Kidney epithelial cell (primary cell): ENCODE measurements at places on chromosomes 7 and 10. TPM values are rescaled to one million over a fixed set of nuclear protein-coding genes. Genes with fewer than 3 reads are reported as not detected.
A peak's percentile ranks its signal among the peaks of the same experiment; 100 is the strongest.

Gene SYCE1
- 0.27 and 0.50 TPM in 2 replicates for total RNA-seq

Gene TSPAN13
- 15.5 and 16.7 TPM in 2 replicates for total RNA-seq

Gene FAM53B
- total RNA-seq = 15.3 and 16.1 TPM in 2 replicates

Gene LRIT1
- not detected in 2 replicates for total RNA-seq

Gene NPSR1
- total RNA-seq = not detected in 2 replicates

Gene SEM1
- total RNA-seq = 17.6 and 41.9 TPM in 2 replicates

GRCh38 chr7:94160719-94161435 is 156.7 kb upstream of the BET1 start:
- DNase-seq = no peak

- DNase-seq = no peak
Observed at GRCh38 chr7:155965010-155965409, 152.7 kb upstream of the SHH start.

GRCh38 chr10:18523025-18523424 is 128.4 kb downstream of the NSUN6 start:
- DNase-seq = no peak

DNA sequence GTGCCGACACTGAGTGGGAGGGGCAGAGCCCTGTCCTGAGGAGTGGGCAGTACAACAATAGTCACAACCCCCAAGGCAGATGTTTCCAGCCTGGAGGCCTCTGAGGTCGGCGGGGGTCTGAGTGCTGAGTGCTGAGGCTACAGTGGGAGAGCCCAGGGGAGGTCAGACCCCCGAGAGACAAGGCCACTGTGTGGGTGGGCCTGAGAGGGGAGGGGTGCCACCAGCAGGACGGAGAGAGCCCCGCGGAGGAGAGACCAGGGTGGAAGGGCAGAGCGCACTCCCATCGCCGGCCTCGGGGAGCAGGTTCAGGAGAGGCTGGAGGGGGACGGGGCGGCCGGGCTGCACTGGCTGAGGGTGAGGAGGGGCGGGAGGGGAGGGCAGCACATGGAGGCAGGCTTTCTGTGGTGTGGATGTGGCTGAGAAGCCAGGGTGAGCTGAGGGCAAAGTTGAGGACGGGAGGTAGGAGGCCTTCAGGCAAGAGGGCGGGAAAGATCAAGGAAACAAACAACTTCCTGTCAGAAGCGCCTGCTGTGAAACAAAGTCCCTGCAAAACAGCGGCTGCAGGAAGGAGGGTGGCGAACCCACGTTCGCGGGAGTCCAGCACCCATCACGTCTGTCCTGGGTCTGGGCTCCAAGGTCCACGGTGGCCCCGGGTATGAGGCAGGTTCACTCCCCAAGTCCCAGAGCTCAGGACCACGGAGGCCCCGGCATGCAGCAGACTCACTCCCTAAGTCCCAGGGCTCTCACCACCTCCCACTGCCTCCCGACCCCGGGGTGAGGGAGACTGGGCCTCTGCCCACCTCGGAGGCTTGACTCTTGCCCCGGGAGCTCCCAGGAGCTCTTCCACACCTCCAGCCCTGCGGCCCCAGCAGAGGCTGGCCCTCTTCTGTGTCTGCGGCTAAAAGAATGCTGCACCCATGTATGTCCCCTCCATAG is 76.8 kb upstream of the NKX6-2 start:
- no peak for DNase-seq

GRCh38 chr7:148911626-148912025 is 27.5 kb upstream of the EZH2 start:
- no peak for DNase-seq

- no peak for DNase-seq
Observed at GRCh38 chr7:123580406-123581161, 21.0 kb upstream of the ASB15 start.

DNA sequence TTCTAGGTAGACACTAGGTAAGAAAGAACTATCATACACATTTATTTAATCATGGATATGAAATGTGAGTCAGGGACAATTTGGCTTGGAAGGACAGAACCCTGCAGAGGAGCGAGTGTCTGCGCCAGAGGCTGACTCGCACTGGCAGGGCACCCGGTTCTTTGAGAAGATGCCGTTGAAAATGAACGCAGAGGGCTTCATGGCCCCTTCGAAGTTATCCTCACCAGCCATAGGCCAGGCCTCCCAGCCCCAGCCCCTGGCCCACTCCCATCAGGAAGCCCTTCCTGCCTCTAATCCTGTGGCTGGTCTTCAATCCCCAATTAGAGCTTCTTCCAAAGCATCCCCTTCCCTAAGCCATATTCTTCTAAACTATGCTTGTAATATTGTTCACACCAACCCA is 239.8 kb downstream of the TCERG1L start:
- DNase-seq = no peak

DNA sequence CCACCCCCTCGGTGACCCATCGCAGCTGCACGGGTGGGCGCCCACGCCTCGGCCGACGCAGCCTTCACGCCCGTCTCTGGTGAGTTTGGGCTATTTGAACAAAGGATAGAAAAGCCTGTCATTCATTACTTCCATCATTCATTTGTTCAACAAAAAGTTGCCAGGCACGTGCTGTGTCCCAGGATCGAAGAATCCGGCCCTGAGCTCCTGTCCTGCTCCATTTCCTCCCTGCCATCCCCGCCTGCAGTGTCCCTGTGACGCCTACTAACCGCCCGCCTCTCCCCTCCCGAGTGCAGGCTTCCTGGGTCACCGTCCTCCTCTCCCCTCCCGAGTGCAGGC is 340.1 kb downstream of the WDR37 start:
- no peak for DNase-seq

DNA sequence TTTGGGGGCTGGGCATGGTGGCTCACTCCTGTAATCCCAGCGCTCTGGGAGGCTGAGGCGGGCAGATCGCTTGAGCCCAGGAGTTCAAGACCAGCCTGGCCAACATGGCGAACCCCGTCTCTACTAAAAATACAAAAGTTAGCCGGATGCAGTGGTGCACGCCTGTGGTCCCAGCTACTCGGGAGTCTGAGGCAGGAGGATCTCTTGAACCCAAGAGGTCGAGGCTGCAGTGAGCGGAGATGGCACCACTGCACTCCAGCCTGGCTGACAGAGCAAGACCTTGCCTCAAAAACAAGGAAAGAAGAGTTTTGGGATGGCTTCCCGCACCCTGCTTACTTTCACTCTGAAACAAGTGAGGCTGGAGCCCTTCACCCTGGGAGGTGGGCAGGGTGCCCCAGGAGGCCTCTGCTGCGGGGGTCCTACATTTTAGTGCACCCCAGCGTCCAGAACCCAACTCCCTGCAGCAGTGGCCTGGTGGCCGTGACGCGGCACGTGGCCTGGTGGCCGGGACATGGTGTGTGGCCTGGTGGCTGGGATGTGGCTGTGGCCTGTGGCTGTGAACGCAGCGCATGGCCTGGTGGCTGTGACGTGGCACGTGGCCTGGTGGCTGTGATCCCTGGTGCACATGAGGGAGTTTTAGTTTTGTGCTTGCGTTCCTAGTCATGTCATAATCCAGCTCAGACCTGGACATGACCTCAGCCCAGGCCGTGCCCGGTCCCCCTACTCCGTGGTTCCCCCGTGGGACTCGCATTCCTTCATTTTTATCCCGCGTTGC is 9.3 kb downstream of the KNDC1 start:
- no peak for DNase-seq

GRCh38 chr7:151342102-151342646 is 562 bp downstream of the NUB1 start:
- no peak for DNase-seq

DNA sequence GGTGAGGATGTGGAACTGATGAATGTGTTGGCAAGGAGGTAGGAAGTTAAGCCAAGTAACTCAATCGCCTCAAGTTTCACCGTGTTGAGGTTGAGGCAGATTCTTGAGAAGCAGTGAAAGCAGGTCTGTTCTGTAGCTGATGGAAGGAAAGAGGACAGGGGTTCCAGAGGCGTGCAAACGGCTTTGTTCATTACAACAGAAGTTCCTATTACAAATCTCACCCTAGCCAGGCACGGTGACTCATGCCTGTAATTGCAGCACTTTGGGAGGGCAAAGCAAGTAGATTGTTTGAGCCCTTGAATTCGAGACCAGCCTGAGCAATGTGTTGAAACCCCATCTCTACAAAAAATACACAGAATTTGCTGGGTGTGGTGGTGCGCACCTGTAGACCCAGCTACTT is 36.9 kb upstream of the PTF1A start:
- no peak for DNase-seq

GRCh38 chr7:104142147-104142546 is 65.7 kb downstream of the ORC5 start:
- no peak for DNase-seq

GRCh38 chr10:102120991-102121738 is 997 bp upstream of the LDB1 start:
- no peak for DNase-seq

GRCh38 chr7:115941703-115942268 is 88.8 kb downstream of the TFEC start:
- peak; percentile 4 for DNase-seq

DNA sequence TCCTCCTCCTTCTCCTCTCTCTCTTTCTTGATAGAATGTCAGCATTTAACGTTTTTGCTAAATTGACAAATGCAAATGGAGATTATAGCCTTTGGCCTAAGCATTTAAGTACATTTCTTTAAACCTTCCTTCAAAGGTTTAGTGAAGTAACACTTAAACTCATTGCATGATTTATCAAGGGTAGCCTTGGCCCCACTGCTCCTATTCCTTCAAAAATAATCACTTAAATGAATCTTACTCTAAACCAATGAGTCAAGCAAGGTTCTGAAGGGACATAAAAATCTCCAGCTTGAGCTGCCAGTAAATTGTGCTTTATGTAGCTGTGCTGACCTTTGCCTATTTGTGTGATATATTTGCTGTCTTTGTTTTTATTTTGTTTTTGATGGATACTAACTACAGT is 358.5 kb upstream of the AKR1E2 start:
- no peak for DNase-seq

- no peak for DNase-seq
Observed at GRCh38 chr7:100432053-100432452, 2.4 kb downstream of the MEPCE start.

- DNase-seq = no peak
Observed at GRCh38 chr7:123974326-123974908, 49.4 kb downstream of the SPAM1 start.

- DNase-seq = no peak
Observed at GRCh38 chr7:77444123-77444522, 28.0 kb upstream of the GSAP start.

DNA sequence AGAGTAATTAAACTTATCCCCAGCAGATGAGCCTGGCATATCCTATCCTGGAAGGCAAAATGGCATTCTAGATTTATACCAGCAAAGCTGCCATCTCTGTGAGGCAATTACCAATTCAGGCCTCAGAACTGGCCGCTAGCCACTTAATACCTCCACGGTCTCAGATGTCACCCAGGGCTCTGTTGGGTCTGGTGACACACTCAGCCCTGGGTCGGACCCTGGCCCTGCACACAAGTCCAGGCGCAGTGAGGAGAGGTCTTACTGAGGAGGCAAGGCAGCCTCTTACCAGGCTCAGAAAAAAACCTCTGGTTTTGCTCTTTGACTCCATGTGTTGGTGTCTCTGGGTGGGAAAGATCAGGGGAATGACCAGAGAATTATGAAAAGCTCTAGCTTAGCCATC is 186.6 kb downstream of the EMX2 start:
- no peak for DNase-seq

DNA sequence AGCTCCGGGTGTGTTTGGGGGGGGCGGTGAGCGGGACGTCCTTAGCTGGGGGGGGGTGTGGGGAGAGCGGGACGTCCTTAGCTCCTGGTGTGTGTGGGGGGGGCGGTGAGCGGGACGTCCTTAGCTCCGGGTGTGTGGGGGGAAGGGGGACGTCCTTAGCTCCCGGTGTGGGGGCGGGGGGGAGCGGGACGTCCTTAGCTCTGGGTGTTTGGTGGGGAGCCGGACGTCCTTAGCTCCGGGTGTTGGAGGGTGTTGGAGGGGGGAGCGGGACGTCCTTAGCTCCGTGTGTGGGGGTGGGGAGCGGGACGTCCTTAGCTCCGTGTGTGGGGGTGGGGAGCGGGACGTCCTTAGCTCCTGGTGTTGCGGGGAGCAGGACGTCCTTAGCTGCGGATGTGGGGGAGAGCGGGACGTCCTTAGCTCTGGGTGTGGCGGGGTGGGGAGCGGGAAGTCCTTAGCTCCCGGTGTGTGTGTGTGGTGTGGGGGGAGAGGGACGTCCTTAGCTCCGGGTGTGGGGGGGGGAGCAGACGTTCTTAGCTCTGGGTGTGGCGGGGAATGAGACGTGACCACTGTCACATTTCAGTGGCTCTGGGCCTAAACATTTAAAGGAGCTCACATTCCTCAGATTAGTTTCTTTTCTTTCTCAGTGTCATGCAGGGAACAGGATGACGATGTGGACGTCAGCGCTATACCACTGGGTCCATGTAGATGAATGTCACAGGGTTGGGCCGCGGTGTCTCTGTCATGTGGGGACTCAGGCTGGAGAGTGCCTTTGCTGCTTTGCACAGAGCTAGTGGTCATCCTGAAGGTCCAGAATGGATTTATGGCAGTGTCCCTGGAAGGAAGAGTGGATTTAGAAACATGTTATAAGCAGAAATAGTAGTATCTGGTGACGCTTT is 7.5 kb downstream of the DYNC2I1 start:
- DNase-seq = peak; percentile 45

GRCh38 chr7:104225451-104225850 is 17.6 kb upstream of the ORC5 start:
- DNase-seq = no peak

GRCh38 chr10:112497347-112497950 is 50.4 kb downstream of the VTI1A start:
- DNase-seq = no peak
